Skeletal muscle cell (primary cell): ENCODE measurements at places on chromosomes 13 and 19.

- peak; percentile 44 for DNase-seq
Observed at GRCh38 chr13:30004204-30004603, 153.8 kb upstream of the UBL3 start.

GRCh38 chr13:106690779-106691178, 122.8 kb upstream of the ARGLU1 start:
- no peak for DNase-seq

- no peak for DNase-seq
Observed at GRCh38 chr19:27652281-27652680, 1560.7 kb downstream of the UQCRFS1 start.

GRCh38 chr19:42242069-42242511, 312 bp downstream of the GSK3A start:
- DNase-seq = no peak

DNA sequence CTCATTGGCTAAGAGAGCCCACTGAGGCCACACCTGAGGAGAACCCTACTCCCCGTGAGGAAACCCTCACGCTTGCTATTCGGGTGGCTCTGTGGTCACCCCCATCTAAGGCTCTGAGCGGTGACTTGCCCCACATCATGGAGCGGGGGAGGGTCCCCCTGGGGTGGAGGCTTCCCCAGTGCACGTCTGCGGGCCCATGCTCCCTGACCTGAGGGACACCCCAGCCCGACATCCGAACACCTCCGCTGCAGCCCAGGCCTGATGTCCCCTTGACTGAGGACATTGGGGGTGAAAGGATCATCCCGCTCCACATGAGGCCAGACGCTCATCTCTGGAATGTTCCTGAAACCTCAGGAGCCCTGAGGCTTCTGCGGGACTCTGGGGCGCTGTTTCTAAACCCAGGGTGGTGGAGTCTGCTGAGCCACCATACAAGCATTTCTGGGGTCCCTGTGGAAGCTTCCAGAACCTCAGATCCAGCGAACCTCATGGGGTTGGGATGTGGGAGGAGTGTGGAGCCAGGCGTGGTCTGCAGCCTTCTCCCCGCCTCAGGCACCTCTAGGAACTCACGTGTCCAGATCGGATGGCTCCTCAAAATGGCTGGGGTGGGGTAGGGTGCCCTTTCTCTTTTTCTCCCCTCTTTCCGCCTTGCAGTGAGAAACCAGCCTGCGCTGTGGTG, 19.9 kb downstream of the TMED1 start:
- no peak for DNase-seq

DNA sequence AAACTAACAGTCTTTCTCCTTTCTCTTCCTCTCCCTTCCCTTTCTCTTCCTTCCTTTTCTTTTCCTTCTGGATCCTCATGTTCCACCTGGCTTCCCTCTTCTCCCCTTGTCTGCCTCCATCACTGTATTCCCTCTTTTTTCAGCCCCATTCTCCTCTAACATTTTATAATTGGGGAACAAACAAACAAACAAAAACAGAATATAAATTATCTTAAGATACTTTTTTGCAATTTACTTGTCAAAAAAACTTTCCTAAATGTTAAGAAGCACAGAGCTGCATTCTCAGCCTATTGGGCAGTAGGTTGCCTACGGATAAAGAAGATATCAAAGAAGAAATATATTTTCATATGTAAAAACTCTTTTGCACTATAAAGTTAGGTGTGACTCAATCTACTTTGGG, 1382.2 kb upstream of the MIR17HG start:
- DNase-seq = no peak

GRCh38 chr19:793806-794205, 3.4 kb upstream of the PTBP1 start:
- DNase-seq = no peak

- no peak for DNase-seq
Observed at GRCh38 chr19:843180-843835, 2.5 kb downstream of the PRTN3 start.

DNA sequence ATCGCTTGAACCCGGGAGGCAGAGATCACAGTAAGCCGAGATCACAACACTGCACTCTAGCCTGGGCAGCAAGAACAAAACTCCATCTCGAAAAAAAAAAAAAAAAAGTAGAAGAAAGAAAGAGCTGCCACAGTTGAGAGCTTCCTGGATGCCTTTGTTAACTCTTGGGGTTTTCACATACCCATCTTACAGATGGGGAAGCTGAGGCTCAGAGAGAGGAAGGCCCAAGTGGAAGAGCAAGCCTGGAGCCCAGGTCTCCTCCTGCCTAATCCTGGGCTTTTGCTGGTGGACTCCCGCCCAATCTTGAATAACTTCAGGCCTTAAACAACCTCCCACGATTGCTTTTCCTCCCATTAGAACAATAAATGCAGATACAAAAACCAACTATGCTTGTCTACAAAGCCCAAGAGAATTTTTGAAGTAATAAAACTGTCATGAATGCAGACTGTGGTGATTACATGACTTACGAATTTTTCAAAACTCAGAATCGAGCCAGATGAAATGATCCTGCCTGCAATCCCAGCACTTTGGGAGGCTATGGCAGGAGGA, 41.7 kb downstream of the LTBP4 start:
- no peak for DNase-seq

DNA sequence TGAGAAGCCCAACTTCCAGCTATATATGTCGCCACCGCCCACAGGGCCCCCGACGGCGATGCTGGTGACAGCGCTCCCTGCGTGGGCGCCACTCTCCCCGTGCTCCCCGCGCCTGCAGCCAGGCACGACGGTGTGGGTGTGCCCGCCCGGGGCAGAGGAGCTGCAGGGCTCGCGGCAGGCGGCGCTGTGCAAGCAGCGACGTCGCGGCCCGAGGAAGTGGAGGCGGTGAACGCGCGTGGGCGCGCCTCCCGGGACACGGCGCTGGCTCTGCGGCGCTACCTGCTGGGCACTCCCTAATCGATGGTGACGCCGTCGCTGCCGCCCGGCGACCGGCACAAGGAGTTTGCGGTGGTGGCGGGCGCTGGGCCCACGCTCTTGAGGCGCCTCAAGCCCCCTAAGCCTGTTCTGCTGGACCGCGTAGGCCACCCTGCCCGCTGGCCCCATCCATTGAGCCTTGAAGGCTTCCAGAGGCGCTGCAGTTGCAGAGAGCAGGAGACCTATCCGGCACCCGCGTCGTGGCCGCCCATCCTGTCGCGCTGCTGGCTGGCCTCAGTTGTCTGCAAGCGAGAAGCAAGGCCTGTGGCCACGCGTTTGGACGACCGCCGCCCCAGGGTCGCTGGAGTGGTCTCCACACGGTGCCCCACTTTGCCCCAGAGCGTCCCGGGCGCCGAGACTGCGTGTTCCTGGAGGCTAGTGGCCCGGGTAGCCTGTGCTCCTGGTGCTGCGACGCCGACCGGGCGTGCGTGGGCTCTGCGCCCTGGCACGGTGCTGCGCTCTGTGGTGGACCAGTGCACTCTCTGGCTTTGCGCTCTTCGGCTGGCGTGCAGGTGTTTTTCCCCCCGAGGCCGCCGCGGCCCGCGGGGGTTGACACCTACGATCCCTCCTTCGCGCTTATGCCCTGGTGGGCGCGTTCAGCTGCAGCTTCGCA, 23.1 kb downstream of the LRFN3 start:
- no peak for DNase-seq

GRCh38 chr19:55441692-55442321, 1.3 kb downstream of the SHISA7 start:
- no peak for DNase-seq

- no peak for DNase-seq
Observed at GRCh38 chr13:112572366-112572765, 15.6 kb downstream of the TUBGCP3 start.

DNA sequence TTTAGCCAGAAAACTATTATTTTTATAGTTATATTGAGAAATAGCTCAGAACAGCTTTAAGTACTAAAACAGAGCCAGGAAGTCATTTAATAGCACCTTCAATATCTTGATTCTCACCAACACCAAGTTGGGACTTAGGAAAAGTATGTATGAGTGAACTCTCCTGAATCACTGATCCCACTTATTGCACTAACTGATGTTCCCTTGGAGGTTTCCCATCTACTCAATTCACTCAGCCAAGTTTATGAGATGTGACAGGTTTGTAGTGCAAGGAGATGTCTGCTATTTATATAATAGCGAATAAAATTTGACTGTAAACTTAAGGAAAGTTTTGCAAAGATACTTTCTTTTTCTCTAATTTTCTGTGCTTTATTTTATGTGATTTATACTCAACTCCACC, 1147.6 kb upstream of the PCDH20 start:
- no peak for DNase-seq

DNA sequence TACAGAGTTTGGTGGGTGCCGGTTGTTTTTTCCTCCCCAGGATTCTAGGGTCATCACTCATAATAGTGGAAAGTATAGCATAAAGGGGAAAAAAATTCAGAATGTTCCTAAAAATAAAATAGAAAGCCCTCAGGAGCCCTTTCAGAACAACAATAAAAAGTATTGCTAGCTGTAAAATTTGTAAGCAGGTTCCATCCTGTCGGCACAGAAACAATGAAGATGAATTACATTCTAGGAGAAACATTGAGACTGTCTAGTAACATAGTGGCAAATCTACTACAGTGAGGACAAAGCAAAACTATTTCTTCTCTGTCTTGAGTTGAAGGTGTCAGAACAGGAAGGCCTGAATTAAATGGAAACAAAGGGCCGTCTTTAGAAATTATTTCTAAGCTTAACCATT, 870.7 kb downstream of the PCDH9 start:
- DNase-seq = no peak

- no peak for DNase-seq
Observed at GRCh38 chr13:23741879-23742510, 147.2 kb downstream of the MIPEP start.

DNA sequence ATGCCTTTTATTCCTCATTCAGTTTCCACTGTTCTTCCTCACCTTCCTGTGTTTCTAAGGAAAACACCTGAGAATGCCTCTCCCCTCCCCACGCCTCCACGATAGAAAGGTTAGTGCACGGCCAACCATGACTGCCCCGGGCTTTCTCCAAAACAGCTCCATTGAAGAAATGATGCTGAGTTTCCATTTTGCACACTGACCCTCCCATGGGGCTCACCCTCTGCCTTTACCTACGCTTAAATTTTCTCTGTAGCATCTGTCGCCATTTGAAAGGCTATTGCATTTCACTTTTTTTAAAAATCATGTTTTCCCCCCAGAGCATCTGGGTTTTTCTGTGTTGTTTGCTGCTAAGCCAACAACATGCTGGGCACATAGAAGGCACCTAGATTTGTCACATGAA, 48.2 kb downstream of the ABCC4 start:
- DNase-seq = no peak

GRCh38 chr13:28490061-28490460, 4.9 kb downstream of the FLT1 start:
- no peak for DNase-seq

DNA sequence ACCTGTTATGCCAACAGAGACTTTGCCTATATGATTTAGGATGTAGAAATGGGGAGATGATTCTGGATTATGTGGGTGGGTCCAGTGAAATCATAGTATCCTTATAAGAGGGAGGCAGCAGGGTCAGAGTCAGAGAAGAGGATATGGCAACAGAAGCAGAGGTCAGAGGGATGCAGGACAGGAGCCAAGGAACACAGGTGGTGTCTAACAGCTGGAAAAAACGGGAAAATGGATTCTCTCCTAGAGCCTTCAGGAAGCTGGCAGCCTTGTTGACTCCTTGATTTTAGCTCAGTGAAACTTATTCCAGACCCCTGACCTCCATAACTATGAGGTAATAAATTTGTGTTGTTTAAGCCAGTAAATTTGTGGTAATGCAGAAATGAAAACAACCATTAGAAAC, 28.8 kb upstream of the OXGR1 start:
- DNase-seq = no peak

GRCh38 chr19:57338877-57339276, 12.2 kb upstream of the ZNF304 start:
- no peak for DNase-seq

GRCh38 chr13:83153848-83154247, 728.4 kb downstream of the SLITRK1 start:
- DNase-seq = no peak

- DNase-seq = no peak
Observed at GRCh38 chr13:51958217-51958547, 53.1 kb downstream of the ATP7B start.

DNA sequence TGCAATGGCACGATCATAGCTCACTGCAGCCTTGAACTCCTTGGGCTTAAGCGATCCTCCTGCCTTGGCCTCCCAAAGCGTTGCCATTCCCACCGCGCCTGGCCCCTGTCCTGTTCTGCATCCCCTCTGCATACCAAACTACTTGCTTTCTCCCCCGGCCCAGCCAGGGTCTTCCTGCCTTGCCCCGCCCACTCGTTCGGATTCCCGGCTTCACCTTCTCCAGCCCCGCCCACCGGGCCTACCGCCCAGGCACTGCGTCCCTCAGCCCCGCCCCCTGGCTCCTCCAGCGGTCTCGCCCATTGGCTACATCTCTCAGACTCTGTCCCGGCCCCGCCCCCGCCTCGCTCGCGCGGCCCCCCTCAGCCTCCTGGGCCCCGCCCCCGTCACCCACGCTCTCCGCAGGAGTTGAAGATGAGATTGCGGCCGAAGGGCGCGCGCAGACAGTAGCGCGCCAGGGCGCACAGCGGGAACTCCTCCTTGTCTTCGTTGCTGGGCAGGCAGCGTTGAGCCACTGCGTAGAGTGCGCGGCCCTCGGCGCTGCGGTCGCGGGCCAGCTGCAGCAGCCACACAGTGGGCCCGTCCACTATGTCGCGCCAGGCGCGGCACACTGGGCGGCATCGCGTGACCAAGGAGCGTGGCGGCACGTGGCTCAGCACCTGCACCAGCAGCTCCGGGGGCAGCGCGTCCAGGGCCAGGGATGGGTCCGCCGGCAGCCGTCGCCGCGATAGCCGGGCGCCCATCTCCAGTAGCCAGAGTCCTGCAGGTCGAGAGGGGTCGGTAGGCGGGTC, 19.0 kb downstream of the MRPS12 start:
- DNase-seq = peak; percentile 24

GRCh38 chr19:50794876-50795663, 4.9 kb downstream of the ACP4 start:
- no peak for DNase-seq

- DNase-seq = no peak
Observed at GRCh38 chr13:27666951-27667350, 45.3 kb downstream of the POLR1D start.

DNA sequence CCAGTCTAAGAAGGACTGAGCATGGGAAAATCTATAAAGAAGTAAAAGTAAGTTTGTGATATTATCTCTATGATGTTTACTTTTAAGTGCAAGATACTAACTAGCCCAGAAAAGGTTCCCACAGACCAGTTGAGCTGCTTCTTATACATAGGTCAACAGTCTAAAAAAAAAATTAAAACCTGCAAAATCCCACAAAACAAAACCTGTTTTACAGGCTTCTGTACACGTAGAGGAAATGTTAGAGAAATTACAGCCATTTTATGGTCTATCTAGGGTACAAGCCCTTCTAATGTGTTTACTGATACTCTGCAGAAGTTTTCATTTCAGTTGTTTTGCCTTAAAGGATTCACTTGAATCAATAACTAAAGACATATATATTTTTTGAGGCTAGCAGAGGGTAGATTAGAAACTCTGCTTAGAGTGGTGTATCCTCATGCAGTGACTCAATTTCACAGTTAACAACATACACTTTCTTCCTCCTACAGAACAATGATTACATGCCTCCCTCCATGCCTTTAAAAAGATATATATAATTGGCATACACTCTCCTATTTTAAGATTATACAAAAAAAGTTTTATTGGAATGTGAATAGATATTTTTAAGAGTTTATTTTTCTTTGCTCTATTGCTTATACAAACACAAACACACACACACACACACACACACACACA, 43.9 kb downstream of the CAB39L start:
- DNase-seq = no peak

- DNase-seq = no peak
Observed at GRCh38 chr13:82947191-82947621, 935.1 kb downstream of the SLITRK1 start.
